Activated effector memory CD4-positive, alpha-beta T cell treated with Interleukin-2 at 50 U/mL for 16 hours (primary cell): ENCODE measurements at places on chromosomes 16 and 17.

DNA sequence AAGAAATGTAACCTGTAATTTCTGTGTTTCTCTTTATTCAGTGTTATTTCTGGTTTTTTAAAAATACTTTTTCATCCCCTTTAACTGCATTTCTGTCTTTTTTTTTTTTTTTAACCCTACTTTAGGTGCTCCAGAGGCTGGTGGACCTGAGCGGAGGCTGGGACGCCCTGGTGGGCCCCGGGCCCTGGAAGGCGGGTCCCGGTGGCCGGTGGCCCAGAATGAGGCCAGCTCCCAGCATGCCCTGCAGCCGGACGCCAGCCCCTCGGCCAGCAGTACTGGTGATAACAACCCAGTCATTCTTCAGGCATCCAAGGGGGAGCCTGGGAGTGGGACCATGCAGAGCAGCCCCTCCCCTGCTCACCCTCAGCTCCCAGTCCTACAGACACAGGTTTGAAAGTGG lies 1.5 kb downstream of the SRCAP start:
- DNase-seq, result no peak

DNA sequence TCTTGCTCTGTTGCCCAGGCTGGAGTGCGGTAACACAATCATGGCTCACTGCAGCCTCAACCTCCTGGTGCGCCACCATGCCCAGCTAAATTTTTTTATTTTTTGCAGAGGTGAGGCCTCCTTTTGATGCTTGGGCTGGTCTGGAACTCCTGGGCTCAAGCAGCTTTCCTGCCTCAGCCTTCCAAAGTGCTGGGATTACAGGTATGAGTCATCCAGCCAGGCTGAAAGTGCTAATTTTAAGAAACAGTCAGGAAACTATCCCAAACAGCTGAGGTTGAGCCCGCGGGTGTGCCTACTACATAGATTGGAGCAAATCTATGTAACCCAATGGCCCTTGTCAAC lies 738 bp upstream of the XPO6 start:
- no peak for DNase-seq

DNA sequence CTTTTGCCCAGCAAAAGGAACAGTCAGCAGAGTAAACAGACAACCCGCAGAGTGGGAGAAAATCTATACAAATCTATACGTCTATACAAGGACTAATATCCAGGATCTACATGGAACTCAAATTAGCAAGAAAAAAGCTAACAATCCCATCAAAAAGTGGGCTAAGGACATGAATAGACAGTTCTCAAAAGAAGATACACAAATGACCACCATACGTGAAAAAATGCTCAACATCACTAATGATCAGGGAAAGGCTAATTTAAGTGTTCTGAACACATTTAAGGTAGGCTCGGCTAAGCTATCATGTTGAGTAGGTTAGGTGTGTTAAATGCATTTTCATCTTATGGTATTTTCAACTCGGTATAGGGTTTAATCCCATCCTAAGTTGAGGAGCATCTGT lies 598.0 kb downstream of the WWOX start:
- DNase-seq, result no peak

DNA sequence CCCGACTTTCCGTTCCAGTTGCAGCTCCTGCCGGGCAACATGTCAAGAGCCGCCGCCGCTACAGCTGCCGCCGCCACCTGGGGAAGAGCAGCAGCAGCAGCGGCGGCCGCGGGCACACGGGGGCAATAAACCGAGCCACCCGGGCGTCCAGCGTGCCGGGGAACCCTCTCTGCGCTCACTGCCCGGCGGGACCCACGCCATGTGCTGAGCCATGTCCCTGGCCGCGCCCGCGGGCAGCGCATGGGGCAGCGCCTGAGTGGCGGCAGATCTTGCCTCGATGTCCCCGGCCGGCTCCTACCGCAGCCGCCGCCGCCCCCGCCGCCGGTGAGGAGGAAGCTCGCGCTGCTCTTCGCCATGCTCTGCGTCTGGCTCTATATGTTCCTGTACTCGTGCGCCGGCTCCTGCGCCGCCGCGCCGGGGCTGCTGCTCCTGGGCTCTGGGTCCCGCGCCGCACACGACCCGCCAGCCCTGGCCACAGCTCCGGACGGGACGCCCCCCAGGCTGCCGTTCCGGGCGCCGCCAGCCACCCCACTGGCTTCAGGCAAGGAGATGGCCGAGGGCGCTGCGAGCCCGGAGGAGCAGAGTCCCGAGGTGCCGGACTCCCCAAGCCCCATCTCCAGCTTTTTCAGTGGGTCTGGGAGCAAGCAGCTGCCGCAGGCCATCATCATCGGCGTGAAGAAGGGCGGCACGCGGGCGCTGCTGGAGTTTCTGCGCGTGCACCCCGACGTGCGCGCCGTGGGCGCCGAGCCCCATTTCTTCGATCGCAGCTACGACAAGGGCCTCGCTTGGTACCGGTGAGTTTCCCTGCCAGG lies 604 bp downstream of the HS3ST3B1 start:
- no peak for DNase-seq

DNA sequence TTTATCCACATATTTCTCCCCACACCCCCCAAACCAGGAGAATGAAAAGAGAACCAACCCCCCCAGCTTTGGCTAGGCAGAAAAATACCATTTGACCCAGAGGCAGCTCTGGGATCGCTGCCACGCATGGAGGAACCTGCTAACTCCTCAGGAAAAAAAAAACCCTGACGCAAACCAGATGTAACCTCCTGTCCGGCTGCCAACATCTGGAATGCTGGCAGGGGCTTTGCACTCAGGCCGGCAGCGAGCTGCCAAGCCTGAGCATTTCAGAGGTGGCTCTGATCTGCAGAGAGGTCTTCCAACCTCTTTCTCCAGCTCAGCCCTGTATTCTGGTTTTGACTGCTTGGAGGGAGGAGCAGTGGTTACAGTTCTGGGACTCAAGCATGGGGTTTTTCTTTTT lies 8.2 kb downstream of the IGFBP4 start:
- no peak for DNase-seq

DNA sequence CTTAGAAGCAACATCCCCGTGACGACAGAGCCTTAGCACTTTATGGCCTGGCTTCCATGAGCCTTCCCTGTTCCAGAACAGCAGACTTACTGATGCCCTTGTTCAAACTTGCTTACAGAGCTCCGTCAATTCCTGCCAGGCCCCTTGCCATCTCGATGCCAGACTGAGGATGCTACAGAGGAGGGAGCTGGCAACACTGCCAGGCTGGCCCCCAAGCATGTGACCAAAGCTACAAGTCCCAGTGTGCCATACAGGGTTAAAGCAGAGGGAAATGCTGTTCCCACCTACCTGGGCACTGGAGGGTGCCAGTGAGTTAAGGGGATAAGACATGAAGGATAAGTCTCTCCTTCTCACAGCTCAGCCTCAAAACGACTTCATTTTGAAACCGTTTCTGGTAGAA lies 33.5 kb upstream of the SREBF1 start:
- DNase-seq, result no peak
